Aorta (tissue), 5 donors: ENCODE measurements at places on chromosomes 16 and 17. TPM values are rescaled to one million over a fixed set of nuclear protein-coding genes. Genes with fewer than 3 reads are reported as not detected.

GRCh38 chr16:68378436-68379415 is 67.9 kb downstream of the PRMT7 start:
- no peak for DNase-seq

DNA sequence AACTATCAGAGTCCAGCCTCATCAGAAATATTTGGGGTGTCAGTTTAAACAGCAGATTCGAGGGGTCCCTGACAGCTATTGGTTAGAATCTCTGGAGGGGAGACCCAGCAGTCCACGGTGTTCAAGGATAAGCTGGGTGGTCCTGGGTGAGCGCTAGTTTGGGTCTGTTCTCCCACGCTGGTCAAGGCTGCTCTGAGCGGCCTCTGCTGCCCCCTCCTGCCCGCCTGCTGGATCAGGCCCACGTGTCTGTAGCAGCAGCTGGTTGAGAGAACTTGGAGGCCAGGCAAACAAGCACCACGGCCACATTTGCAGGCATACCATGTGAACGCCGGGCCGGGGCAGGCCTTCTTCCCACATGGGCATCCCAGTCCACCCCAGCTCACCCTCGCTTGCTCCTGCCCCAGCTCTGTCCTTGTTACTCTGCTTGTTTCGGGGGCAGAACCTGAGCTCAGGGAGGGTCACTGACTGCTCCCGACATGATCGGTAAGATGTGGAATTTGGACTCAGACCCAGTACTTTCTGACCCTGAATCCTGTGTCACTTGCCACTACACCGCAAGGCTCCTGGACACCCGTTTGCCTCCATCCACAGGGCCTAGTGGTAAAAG is 7.4 kb downstream of the FOXF1 start:
- DNase-seq, result peak; percentile 71

DNA sequence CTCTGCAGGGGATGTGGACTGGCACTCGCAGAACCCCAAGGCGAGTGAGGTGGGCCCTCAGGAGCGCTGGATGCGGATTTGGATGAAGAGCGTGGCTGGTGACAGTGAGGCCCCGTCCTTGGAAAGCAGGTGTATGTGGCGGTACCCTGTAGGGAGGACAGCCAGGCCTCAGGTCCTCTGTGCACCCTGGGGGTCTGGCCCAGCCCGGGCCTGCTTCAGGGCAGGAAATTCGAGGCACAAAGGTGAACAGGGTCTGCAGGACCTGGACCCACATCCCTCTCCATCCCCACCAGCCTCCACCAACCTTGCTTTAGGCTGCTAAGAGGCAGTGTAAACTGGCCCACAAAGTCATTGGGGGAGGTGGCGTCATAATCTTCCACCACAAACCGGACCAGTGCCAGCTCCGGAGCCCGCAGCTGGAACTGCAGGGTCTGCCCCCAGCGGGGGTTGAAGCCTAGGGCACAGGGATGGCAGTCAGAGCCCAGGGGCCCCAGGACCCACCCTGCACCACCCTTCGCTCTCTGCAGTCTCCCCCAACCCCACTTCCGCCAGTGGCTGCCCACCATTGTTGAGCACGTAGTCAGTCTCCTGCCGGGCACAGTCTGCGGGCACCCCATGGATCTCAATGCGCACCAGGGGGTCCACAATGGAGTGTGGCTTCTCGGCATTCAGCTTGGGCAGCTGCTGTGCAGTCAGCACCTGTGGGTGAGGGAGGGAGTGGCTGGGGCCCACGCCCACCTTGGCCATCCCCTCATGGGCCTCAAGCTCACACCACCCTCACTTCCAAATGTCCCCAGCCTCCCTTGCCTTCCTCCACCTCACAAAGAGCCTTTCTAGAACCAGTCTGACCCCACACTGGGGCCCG is 19.5 kb downstream of the PLCD3 start:
- DNase-seq, result no peak

DNA sequence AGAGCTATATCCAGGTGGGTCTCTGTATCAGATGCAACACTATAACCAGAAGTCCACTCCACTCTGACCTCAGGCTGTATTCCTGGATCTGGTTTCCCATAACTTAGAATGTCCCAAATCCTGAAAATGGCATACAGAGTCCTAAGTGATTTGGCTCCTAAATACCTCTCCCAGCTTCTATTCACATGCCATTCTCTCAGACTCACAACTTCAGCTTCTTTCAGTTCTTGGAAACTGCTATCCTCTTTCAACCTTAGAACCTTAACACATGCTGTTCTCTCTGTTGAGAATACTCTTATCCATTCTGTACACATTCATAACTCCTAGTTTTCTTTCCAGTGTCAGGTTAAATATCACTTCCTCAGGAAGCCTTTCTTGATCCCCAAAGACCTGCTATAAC is 132.0 kb downstream of the BRIP1 start:
- no peak for DNase-seq

Gene CCL8
- 1.9 TPM for polyA plus RNA-seq

DNA sequence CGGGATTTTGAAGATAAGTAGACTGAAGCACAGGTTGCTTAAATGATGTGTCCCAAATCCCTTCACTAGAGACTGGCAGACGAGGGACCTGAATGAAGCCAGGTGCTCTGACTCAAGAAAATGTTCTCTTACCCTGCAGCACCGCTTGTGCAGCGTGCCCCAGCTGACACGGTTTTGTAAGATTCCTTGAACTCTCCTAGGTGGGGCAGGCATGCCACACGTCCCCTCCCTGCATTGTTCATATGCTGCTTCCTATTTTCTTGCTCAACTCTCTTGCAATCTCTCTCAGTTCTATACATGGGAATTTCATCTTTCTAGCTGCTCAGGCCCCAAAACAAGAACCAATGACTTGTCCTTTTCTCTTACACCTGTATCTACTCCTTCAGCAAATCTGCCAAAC is 22.1 kb upstream of the HNF1B start:
- no peak for DNase-seq

GRCh38 chr16:48897698-48898205 is 287.8 kb upstream of the N4BP1 start:
- DNase-seq, result no peak

Gene CASKIN1
- 0.28 TPM for polyA plus RNA-seq

Gene RHBDL3
- polyA plus RNA-seq, result not detected

Gene GRB7
- polyA plus RNA-seq, result 0.23 TPM

DNA sequence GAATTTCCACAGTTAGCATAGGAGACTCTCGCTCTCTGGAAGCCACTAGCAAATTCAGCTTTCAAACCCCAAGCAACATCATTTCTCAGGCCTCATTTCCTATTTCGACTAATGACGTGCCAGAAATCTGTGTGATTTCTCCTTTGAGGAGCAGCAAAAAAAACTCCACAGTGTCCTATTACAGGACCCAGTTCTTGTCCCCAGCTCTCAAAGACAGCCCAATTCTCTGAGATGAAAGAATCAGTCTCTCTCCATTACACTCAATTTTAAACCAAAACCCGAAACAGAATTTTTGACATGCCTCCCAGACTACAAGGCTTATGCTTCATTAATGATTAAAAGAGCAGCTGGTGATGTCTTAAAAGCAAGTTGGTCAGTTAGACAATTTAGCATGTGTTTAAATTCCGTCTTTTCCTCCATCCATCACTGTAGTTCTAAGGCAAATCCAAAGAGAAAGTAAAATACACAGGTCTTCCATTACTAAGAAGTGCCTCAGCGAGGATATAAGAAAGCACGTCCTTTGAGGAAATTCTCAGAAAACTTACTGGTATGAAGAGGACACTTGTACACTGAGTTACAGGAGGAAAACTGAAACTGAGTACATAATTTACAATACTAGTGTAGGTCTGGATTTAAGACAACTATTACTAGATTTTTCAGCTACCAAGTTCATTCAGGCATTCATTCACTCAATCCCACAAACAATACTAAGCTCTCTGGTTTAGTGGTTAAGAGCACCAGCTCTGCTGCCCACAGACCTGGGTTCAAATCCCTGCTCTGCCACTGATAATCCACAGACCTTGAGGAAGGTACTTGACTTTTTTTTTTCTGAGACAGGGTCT is 12.5 kb downstream of the TOM1L2 start:
- DNase-seq, result no peak

Gene GP1BA
- not detected for polyA plus RNA-seq

- DNase-seq, result peak; percentile 13
These were observed 6.4 kb upstream of the MYO1C start for GRCh38 chr17:1498869-1499268.

DNA sequence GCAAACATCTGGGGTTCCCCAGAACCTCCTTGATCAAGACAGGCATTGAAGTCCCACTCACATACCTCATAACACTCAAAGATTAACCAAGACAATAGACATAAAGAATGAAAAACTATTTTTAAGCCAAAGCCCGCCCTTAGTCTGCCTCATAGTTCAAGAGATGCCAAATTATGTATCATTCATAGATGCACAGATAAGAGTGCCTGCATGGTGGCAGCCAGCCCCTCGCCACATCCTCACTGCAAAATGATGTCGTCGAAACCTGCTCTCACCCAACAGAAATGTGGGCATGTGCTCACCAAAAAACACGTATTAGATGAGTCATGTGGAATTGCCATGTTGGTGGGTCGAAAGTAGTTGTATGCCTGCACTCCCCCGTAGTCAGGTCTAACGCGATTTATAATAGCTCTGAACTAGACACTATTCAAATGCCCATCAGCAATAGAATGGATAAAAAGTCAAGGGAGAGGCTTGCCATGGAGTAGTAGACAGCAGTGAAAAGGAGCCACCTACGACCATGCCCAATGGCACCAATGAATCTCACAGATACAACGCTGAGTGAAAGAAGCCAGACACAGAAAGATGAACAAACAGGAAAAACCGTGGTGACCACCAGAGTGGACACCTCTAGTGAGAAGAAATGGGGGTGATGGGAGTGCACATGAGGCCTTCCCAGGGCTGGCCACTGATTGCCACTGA is 64.8 kb downstream of the C16orf95 start:
- peak; percentile 54 for DNase-seq

DNA sequence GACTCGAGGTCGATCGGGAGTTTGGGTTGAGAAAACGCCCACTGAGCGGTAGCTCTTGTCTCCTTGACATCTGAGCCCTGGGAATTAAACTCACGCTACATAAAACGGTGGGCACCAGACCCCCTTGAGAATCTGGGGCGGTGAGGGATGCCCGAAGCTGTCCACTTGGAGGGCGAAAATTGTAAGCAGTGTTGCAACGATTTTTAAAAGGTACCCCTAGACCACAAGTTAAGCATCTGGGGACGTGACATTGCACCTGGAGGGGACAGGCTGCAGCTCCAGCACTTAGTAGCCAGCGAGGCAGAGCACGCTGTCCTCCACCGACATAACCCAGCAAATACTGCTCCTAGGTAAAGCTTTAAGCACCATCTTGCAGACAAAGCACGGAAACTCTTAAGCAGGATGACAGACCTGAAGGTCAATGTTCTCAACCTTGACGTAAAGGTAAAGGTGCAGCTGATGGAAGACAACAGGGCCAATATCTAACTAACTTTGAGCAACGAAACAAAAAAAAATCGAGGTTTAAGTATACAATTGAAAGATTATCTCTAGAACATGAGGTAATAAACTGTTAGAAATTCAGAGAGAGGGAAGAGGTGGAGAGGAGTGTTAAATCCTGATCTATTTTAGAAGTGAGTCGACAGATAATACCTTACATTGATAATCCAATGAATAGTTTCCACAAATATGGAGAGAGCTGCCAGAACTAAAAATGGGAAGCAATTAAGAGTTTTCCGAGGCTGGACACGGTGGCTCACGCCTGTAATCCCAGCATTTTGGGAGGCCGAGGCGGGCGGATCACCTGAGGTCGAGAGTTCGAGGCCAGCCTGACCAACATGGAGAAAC is 921 bp upstream of the CDR2 start:
- no peak for DNase-seq

Gene RASD1
- 2.9 TPM for polyA plus RNA-seq

Gene SOX8
- 5.7 TPM for polyA plus RNA-seq
